ENCODE measurements at places on chromosomes 7 and 10.

DNA sequence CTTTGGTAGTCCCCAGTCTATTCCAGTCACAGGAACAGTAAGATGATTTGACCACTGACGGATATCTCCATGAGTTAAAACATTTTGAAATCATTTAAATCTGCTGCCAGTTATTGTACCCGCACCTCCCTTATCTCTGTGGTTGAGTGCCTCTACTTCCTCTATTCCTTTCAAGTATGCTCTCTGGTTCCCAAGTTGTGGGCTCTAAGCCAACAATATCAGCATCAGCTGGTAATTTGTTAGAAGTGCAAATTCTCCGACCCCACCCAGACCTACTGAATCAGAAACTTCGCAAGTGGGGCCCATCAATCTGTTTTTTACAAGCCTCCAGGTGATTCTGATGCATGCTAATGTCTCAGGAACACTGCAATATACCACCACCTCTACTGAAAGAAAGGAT lies 235.5 kb downstream of the CCSER2 start:
- no peak overlapping the region for H3K4me3 ChIP-seq
- no peak overlapping the region for H3K27ac ChIP-seq
- H3K4me1 ChIP-seq: no peaks in the 10 kb centered on the region
- no peaks in the 10 kb centered on the region for H3K27me3 ChIP-seq
- DNase-seq: no peak
- H3K36me3 ChIP-seq: no peaks in the 10 kb centered on the region

- H3K27ac ChIP-seq: no peak overlapping the region
- H3K27me3 ChIP-seq: no peaks in the 10 kb centered on the region
- H3K4me1 ChIP-seq: peaks cover 6% of the 10 kb centered on the region
- DNase-seq: no peak
These were observed 33.2 kb upstream of the MKRN1 start for GRCh38 chr7:140512317-140513000.

DNA sequence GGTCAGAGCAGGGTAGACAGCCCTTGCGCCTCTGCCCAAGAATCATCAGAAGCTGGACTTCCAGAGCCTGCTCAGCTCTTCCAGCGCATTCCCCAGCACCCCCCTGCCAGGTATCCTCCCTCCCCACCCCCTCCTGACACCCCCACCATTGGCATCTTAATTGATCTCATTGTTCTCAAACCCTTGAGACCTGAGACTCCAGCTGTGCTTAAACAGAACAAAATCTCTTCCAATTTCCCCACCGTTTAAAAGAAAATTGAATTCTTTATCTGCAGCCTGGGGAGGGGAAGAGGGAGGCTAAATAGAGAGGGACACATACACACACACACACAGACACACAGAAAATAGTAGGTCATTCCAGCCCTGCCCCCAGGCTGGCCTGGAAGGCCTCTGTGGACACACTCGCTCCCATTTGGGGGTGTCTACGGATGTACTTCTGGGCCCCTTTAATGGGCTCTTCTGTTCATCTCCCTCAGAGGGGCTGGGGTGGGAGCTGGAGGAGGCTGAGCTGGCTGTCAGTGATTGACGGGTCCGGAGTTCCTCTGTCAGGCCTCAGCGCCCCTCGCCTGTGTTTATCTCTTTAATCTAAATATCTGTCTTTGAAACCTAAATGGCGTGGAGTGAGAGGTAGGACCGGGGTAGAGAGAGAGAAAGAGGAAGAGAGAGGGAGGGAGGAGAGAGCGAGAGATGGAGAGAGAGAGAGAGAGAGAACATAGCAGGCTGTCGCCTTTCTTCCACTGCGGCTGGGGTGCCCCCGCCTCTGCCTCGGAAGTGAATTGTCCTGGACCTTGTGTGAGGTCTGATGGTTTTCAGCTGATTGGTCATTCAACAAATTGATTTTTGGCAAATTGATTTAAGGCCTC lies 61.7 kb downstream of the C10orf105 start:
- H3K36me3 ChIP-seq: no peaks in the 10 kb centered on the region
- DNase-seq: no peak
- H3K4me3 ChIP-seq: no peak overlapping the region
- H3K27me3 ChIP-seq: no peaks in the 10 kb centered on the region
- H3K27ac ChIP-seq: no peak overlapping the region

DNA sequence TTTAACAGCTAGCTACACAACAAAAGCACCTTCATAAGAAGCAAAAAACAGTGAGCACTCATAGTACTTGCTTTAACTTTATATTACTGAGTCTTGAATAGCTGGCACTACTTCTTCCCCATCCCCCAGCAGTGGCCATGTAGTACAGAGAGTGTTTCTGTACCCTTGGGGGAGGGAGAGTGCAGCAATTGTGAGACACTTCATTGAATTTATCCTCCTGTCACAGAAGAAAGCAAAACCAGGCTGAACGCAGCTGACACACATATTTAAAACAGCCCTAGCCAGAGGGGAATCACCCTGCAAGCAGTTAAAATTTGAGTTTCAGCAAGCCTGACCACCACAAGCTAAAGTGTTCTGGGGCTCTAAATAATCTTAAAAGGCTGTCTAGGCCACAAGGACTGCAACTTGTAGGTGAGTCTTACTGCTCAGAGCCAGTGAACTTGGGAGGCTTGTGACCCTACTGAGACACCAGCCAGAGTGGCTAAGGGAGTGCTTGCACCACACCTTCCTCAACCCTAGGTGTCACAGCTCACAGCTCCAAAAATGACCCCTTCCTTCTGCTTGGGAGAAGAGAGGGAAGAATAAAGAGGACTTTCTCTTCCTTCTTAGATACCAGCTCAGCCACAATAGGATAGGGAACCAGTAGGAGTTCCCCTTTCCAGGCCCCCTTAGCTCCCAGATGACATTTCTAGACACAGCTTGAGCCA lies 97.7 kb upstream of the MEOX2 start:
- H3K27ac ChIP-seq: no peak overlapping the region
- no peak for DNase-seq
- no peaks in the 10 kb centered on the region for H3K36me3 ChIP-seq

GRCh38 chr10:69101451-69102095 lies 13.7 kb downstream of the SRGN start:
- H3K36me3 ChIP-seq: peaks cover 5% of the 10 kb centered on the region
- no peaks in the 10 kb centered on the region for H3K27me3 ChIP-seq
- no peak overlapping the region for H3K4me3 ChIP-seq
- no peak for DNase-seq
- H3K27ac ChIP-seq: no peak overlapping the region
- H3K4me1 ChIP-seq: no peaks in the 10 kb centered on the region

GRCh38 chr10:63431962-63432797 lies 33.6 kb downstream of the JMJD1C start:
- no peaks in the 10 kb centered on the region for H3K27me3 ChIP-seq
- no peak overlapping the region for H3K4me3 ChIP-seq
- peaks cover 77% of the 10 kb centered on the region for H3K4me1 ChIP-seq
- DNase-seq: no peak

DNA sequence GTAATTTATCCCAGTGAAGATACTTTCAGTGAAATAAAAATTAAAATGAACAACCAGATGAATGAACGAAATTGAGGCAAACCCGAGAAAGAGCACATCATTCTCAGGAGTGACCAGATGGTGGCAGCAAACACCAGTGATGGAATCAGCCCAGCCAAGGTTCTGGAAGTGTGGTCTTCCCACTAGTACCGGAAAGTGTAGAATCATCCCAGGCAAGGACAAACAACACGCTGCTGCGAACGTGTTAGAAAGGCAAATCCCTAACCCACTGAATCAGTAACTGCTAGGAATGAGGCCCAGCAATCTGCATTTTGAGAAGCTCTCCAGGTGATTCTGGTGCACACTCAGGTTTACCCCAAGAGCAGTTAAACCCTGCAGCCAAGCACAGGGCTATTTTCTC lies 15.5 kb upstream of the SLC18A3 start:
- DNase-seq: no peak
- H3K36me3 ChIP-seq: no peaks in the 10 kb centered on the region
- no peak overlapping the region for H3K4me3 ChIP-seq
- H3K27ac ChIP-seq: no peak overlapping the region

- DNase-seq: no peak
- H3K27me3 ChIP-seq: no peaks in the 10 kb centered on the region
- peaks cover 24% of the 10 kb centered on the region for H3K4me1 ChIP-seq
- H3K4me3 ChIP-seq: no peak overlapping the region
- no peaks in the 10 kb centered on the region for H3K36me3 ChIP-seq
These were observed 231.6 kb downstream of the TRIL start for GRCh38 chr7:28726555-28726954.

DNA sequence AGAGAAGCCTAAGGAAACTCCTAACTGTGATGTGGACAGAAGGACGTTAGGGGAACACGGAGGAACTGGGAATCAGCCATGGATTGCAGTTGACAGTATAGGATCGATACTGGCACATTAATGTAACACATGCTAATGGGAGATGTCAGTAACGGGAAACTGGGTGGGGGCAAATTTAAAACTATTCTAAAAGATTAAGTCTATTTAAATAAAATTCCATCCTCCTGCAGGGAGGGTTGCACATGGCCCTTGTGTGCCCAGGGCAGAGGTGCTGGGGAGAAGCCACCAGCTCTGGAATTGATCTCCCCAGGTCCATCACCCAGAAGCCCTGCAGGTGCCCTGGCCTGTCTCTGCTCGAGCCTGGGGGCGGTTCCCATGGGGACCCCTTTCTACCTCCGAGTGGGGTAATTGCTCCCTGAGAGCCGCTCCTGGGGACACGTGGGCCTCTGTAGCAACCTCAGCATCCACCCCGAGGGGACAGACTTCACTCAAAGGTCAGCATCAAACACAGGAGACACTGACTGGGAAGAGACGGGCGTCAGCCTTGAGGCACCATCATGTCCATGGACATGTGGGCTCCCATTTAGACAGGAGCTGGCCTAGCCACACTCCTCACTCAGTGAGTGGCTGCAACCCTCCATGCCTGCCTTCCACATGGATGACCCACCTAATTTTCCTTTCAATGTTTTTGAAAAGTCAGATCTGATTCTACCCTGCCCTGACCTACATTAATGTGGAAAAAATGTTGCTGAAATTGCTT lies 21.1 kb downstream of the SCART1 start:
- no peak overlapping the region for H3K4me3 ChIP-seq
- no peaks in the 10 kb centered on the region for H3K4me1 ChIP-seq
- no peaks in the 10 kb centered on the region for H3K27me3 ChIP-seq
- no peak overlapping the region for H3K27ac ChIP-seq
- no peak for DNase-seq

DNA sequence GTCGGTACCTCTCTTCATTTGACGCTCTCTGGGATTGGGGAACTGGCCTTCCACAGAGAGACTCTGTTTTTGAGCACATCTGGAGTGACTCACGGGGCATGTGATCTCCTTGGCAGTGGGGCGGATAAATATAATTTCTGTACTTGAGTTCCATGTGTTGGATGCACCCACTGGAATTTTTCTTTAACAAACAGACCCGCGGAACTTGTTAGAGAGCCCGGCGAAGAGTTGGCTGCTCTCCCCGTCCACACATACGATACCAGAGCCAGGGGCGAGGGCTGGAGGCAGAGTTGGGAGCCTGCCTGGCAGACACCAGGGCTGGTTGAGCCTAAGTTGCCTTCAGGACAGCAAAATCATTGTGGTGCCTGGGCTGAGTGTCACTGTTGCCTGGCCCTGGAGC lies at the start of gene FAM180A:
Gene FAM180A (minus strand): TSS at position 44 of the 400 bp plus-strand sequence. CDS start 233 bp downstream, outside the sequence.
- H3K4me3 ChIP-seq: peak within 1 kb of the TSS; percentile 47
- peak; percentile 81 for DNase-seq
- peak within 1 kb of the TSS; percentile 87 for H3K27ac ChIP-seq
- H3K27me3 ChIP-seq: no peaks in the 10 kb centered on the region

DNA sequence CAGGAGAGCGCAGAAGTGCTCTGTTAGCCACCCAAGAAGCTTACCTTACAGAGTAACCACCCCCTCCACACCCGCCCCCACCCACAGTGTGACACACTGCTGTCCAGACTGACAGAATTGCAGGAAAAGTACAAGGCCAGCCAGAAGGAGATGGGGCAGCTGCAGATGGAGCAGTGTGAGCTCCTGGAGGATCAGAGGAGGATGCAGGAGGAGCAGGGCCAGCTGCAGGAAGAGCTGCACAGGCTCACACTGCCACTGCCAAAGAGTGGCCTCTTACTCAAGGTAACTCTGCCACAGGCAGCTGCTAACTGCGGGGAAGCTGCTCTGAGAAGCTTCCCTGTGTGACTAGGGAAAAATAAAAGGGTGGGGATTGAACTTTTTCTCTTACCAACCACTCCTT lies 17.6 kb downstream of the CCDC136 start:
- peaks cover 33% of the 10 kb centered on the region for H3K36me3 ChIP-seq
- H3K4me3 ChIP-seq: no peak overlapping the region
- H3K27me3 ChIP-seq: no peaks in the 10 kb centered on the region
- no peaks in the 10 kb centered on the region for H3K4me1 ChIP-seq

DNA sequence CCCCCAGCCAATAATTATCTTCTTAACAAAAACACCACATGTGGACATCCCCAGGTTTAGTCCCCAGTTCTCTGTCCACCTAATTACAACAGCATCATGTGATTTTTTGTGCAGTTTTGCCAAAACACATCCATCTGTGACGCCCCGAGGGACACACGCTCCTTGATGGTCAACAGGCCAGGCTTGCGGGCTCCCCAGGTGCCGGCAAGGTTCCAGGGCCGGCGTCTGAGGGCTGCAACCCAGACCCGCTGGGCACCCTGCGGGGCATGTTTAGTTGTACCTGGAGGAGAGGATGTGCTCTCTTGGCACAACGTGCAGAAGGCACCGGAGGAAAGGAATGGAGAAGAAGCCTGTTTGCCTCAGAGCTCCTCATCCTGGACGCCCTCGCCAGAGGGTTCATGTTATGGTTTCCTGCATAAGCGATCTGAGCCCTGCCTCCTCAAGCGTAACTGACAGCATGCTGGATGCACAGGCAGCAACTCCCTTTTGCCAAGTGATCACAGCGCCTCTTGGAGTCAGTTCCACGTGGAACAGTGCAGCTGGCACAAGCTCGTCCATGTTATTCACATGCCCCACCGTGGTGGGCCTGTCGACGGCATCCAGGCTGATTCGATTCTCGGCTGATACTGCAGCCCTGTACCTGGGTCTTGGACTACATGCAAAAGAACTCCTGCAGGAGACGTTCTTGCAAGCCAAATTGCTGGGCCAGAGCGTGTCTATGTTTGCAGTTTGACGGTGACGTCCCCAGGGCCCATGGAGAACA lies 41.6 kb downstream of the JAKMIP3 start:
- H3K27ac ChIP-seq: no peak overlapping the region
- no peak overlapping the region for H3K4me3 ChIP-seq
- no peaks in the 10 kb centered on the region for H3K4me1 ChIP-seq
- no peak for DNase-seq
- no peaks in the 10 kb centered on the region for H3K36me3 ChIP-seq

DNA sequence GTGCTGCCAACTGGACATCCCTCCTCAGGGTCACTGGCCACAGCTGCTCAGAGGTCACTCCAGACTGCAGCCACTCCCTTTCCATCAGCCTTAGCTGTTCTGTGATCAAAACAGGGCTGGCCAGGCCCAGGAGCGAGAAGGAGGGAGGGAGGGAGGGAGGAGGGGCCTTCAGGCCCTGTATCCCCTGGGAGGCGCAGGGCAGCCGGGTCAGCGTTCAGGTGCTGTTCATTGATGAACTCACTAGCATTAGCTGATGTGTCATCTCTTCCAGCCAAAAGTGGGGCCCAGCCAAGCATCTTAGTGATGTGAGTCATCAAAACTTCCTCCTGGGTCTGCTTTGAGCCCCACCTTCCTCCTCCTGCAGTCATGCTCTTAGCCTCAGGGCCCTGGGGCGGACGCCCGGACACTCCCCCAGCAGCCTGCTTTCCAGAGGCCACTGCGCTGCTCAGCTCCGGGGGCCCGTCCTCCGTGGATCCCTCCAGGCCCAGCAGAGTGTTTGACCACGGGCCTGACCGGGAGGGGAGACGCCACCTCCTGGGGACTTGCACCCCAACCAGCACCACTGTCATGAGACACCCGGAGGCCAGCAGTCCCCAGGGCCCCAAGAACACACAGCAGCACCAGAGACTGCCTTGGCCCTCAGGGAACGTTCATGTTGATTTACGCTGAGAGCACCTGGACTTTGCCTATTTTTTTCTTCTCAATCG lies 149.2 kb downstream of the PRKAG2 start:
- H3K4me1 ChIP-seq: no peaks in the 10 kb centered on the region
- no peaks in the 10 kb centered on the region for H3K27me3 ChIP-seq
- H3K4me3 ChIP-seq: no peak overlapping the region
- peak overlapping the region; percentile 31 for H3K27ac ChIP-seq
